NCI-H1694 treated with DMSO at 0.1 percent for 48 hours (cell line): ENCODE measurements at places on chromosomes 12 and 14.

DNA sequence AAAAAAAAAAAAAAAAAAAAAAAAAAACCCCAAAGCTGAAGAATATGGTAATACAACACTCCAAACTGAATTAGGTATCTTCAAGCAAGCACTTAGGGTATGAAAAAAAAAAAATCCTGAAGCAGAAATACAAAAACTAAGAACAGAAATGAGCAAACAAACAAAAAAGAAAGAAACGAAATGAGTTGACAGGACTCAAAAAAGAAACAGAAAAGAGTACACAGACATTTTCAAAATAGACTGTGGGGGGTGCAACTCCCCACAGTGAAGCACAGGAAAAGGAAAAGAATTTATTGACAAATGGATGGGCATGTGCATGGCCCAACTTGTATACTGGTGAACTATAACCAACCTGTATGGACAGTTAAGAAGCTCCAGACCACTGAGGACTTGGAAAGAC is 24.6 kb downstream of the RPS6KA5 start:
- DNase-seq: no peak

- DNase-seq: no peak
Observed at GRCh38 chr12:115049614-115050013, 365.6 kb upstream of the TBX3 start.

GRCh38 chr14:64919618-64920017 is 5.4 kb downstream of the CHURC1 start:
- DNase-seq: no peak

DNA sequence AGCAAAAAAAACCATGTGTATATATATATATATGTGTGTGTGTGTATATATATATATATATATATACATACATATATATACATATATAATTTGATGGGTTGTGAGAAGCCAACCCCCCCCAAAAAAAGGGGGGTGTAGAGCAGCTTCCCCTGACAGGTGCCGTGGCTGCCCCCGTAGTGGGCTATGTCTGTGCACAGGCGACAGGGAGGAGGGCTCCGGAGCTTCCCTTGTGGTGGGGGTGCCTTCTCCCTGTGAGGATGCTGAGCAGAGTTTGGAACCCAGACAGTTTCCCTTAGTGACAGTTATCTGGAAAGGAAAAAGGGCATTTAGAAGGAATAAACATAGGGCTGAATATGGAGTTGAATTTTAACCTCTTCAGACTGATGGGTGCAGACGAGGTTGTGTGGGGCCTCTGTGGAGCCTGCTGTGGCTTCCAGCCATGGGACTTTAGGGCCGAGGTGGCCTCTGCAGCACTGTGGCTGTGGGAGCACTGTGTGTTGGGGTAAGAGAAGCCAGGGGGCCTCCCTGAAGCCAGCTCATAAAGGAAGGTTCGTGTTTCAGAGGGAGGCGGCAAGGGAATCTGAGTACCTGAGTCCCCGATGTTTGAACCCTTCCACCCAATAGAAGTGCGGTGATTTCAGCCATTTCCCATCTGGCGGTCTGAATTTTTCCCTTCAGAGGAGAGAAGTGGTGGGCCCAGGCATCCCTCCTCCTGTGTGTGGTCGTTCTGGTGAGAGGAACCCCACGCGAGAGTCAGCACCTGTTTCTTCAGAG is 19.8 kb downstream of the XRCC3 start:
- DNase-seq: no peak

DNA sequence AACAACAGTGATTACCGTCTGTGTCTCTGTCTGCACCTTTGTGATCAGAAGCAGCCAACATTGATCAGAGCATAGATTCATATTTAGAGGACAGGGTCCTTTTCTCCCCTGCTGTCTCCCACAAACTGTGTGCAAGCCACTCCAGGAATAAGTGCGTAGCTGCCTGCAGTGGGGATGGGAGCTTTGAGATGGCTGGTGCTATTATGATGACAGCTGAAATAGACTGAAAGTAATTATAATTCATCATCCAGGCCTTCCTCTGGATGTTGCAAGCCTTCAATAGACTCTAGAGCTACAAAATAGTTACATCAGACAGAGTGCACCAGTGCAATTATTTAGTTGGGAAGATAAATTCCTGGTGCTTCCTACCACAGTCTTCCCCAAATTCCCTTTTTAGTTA is 68.1 kb downstream of the BORCS5 start:
- DNase-seq: no peak
